ENCODE measurements at places on chromosomes 2 and 18. TPM values are rescaled to one million over a fixed set of nuclear protein-coding genes. Genes with fewer than 3 reads are reported as not detected.

DNA sequence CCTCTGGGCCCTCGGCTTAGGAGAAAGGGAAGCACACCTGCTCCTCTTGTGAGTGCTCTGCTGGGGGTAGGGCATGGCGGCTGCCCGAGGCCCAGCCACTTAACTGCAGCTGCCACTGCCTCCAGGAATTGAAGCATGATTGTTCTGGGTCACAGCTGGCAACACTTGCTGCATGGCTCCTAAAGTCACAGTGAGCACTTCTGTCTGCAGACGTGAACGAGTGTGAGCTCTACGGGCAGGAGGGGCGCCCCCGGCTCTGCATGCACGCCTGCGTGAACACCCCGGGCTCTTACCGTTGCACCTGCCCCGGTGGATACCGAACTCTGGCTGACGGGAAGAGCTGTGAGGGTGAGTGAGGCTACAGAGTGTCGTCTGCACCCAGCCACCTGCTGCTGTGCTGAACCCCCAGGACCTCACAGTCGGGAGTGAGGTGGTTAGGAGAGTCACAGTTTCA lies 44.4 kb downstream of the FBLN7 start:
- no peak for DNase-seq

DSC1 gene
- total RNA-seq: not detected

GRCh38 chr2:169997140-169997887 lies 170.1 kb downstream of the UBR3 start:
- DNase-seq: no peak

DNA sequence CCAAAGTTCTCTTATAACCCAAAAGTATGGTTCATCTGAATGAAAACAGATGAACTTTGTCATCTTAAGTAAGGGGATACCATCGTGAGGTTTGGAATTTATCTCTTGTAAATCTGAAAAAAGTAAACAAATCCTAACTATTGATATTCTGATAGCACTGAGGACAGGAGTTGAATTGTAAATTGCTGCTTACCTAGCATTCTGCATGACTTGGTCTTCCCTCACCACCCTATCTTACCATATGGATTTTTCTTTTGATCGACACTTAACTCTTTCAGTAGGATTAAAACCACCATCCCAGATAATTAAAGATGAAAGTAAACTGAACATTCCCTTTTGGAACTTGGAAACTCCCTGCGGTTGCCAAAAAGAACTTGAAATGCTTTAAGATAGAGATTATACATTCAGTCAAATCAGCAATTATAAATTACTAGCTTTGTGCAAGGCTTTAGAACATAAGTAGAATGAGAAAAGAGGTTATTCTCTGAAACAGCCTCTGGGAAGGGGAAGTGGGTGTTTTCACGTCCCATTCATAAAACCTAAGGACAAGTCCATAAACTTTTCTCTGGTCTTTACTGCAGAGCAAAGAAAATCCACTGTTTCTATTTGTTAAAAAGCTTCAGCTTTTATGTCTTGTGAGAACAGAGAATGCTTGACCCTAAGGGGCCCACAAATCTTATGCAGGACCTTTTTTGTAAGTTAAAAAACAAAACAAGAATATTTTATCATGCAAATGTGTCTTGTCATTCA lies 49.7 kb upstream of the ZNF397 start:
- DNase-seq: no peak

- no peak for DNase-seq
These were observed 121.0 kb upstream of the NOL4 start for GRCh38 chr18:34345738-34346137.

GRCh38 chr18:38483326-38483725 lies 917.7 kb upstream of the CELF4 start:
- DNase-seq: no peak

KCNG3 gene
- total RNA-seq: 0.29 TPM

DSG1 gene
- total RNA-seq: not detected

SLC11A1 gene
- 0.10 TPM for total RNA-seq

GRCh38 chr2:221501883-221502269 lies 70.2 kb downstream of the EPHA4 start:
- no peak for DNase-seq

- DNase-seq: no peak
These were observed 54.0 kb upstream of the PPP1CB start for GRCh38 chr2:28697602-28698149.

DNA sequence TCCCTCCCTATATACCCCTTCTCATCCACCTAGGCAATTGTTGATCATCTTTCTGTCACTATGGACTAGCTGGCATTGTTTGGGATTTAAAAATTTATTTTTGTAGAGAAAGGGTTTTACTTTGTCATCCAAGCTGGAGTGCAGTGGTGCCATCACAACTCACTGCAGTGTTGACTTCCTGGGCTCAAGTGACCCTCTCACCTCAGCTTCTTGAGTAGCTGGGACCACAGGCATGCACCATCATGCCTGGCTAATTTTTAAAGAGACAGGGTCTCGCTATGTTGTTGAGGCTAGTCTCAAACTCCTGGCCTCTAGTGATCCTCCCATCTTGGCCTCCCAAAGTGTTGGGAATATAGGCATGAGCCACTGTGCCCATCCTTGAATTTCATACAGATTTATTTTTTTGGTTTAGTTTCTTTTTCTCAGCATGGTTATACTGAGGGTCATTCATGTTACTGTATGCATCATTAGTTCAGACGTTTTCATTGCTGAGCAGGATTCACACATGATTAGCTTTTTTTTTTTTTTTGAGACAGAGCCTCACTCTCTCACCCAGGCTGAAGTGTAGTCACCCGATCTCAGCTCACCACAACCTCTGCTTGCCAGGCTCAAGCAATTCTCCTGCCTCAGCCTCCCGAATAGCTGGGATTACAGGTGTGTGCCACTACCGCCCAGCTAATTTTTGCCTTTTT lies 8.6 kb upstream of the PCARE start:
- DNase-seq: no peak

DNA sequence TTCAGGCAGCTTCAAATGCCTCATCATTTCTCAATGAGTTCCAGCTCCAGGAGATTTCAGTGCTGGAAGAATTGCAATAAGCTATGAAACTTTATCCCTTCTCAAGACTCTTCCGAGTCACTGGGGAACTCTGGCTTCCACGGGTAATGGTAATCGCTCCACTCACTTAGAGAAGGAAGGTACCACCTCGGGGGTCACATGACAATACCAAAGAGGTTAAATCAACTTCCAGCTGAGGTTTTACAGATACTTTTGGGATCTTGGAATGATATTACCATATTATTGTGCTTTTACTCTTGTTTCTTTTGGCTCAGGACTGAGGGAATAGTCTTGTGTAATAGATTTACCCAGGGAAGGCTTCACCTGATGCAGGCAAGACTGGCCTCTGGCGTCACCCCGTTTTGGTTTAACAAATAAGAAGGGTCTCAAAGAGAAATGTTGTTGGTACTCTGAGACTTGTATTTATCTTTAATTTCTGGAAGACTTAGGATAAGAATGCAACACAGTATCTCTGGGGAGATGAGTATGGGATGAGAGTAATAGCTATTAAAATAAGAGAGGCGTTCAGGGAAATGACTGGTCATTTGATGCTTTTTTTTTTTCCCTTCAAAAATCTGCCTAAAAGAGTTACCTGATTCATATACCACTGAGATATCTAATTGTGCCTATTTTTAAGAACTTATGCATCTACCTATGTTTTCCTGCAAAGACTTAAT lies 316.9 kb upstream of the ZEB2 start:
- DNase-seq: no peak

DNA sequence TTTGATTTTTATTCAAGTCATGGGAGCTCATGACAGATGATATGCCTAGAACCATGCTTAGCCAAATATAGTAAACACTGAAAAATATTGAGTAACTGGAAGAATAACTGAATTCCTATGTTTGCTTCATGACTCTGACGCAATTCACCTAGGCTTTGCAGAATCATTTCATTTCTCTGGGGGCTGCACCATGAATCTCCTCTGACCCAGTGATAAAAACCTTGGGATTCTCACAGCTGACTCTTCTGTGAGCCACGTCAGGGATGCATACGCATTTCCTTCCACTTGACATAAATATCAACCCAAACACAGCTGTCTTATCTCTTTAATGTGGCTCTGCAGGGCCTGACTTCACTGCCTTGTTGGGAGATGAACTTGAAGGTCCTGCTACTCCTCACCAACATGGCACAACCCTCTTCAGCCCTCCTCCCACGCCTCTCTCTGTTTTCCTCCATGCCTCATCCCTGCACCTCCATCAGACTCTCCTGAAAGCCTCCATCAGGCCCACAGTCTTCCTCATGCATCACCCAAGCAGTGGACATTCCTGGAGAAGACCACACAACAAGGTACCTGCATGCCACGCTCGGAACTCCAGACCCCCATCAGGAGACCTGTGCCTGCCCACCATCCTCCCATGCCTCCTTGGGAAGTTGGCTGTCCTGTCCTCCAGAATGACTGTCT lies 29.8 kb downstream of the COL6A3 start:
- no peak for DNase-seq

DPP4 gene
- total RNA-seq: 3.1 TPM

GRCh38 chr2:147468349-147468748 lies 376.5 kb upstream of the ACVR2A start:
- DNase-seq: no peak

GRCh38 chr2:204880928-204881327 lies 335.7 kb downstream of the PARD3B start:
- no peak for DNase-seq

DNA sequence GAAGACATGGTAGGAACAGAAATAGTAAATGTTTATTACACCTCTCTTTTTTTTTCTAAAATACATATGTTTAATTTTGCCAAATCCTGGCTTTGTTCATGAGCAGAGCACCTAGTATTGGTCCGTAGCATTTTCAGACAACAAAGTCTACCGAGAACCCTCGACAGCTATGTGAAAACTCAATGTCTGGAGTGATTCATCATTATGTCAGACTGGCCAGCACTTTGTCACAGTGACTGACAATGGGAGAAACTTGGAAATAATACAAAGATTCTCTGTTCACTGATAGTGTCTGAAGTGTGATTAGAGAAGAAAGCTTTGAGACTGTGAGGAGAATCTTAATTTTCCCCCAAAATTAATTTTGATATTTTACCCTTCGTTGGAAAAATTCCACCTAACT lies 143.0 kb downstream of the HNMT start:
- DNase-seq: no peak

GRCh38 chr18:9333441-9334328 lies 888 bp upstream of the TWSG1 start:
- DNase-seq: no peak

Data from RPMI7951 (cell line).